SW 1271 (cell line): ENCODE measurements at places on chromosomes 5 and 9.

DNA sequence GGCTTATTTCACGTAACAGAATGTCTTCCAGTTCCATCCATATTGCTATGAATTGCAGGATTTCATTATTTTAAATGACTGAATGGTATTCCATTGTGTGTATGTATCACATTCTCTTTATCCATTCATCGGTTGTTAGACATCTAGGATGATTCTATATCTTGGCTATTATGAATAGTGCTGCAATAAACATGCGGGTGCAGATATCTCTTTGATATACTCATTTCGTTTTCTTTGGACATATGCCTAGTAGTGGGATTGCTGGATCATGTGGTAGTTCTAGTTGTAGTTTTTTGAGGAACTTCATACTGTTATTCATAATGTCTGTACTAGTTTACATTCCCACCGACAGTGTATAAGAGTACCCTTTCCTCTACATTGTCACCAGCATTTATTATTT is 460.5 kb downstream of the MAN2A1 start:
- DNase-seq, result no peak

DNA sequence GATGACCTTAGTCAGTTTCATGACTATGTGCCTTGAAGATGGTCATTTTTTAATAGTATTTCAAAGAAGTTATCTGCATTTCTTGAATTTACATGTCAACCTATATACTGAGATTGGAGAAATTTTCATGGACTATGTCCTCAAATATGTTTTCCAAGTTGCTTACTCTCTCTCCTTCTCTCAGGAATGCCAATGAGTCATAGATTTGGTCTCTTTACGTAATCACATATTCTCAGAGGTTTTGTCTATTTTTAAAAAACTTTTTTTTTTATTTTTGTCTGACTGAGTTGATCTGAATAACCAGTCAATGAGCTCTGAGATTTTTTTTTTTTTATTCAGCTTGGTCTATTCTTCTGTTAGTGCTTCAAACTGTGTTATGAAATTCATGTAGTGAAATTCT is 374.7 kb upstream of the GRIN3A start:
- DNase-seq, result no peak

DNA sequence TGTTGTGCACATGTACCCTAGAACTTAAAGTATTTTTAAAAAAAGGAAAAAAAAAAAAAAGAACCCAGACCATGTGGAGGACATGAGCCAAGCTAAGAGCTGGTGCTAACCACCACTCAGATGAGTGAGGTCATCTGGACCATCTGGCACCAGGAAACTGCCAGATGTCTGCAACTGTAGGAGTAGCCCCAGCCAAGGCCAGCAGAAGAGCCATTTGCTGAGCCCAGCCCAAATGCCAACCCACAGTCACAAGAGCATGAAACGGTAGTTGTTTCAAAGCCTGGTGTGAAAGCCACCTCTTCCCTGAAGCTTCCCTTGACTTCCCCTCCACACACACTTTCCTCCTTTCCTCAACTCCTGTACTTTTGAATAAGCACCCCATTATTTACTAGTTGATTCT is 69.2 kb upstream of the FCN1 start:
- no peak for DNase-seq

DNA sequence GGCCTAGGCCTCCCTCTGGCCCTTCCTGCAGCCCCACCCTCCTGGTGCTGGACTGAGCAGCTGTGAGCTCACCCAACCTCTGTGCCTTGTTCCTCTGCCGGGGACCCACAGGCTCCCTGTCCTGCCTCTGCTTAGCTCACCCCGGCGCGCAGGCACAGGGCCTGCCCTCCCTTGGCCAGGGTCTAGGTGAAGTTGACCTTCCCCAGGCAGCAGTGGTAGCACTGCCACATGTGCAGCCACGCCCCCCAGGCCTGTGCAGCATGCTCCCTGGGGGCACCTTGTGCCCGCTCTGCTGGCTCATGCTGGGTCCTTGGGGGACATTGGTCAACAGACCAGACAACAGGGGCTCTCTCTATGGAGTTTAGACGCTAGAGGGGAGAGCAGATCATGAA is 18.1 kb downstream of the TRIP13 start:
- DNase-seq, result no peak

GRCh38 chr5:167389537-167389936 is 901.9 kb upstream of the WWC1 start:
- no peak for DNase-seq

- no peak for DNase-seq
Measured at GRCh38 chr5:149215478-149216090, 56.1 kb upstream of the AFAP1L1 start.

DNA sequence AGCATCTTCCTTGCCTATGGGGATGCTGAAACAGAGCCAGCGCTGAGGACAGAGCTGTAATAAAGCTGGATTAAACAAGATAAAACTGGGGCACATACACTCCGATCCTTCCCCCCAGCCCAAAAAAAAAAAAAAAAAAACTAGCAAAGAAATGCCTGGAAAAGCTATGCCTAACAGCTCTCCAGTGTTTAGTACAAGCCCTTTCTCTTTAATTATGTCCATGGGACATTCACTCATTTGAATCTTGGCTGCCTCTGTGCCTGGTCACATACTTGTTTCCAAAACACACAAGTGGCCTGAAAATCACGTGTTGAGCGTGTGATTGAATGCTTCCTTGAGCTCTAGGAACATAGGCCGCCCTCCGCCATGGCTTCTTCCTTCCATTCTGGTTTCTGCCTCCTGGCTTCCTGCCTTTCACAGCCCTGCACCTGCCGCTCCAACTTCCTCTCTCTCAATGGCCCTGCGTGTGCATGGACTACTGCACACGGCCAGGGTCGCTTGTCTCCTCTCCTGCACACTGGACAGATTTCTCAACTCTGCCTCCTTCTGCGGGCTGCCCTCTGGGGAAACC is 111.0 kb upstream of the RETREG1 start:
- no peak for DNase-seq

GRCh38 chr9:34715639-34716215 is 5.8 kb upstream of the CCL21 start:
- no peak for DNase-seq

- DNase-seq, result no peak
Measured at GRCh38 chr9:70935856-70936255, 185.6 kb downstream of the TRPM3 start.

- DNase-seq, result no peak
Measured at GRCh38 chr5:119382169-119382568, 26.4 kb downstream of the TNFAIP8 start.

- DNase-seq, result peak; percentile 20
Measured at GRCh38 chr5:15285901-15286583, 213.9 kb upstream of the FBXL7 start.

- DNase-seq, result no peak
Measured at GRCh38 chr5:112064956-112065355, 308.0 kb upstream of the NREP start.

- no peak for DNase-seq
Measured at GRCh38 chr5:137234973-137235943, 263.9 kb downstream of the SPOCK1 start.

GRCh38 chr5:14326035-14326903 is 183.1 kb downstream of the TRIO start:
- no peak for DNase-seq

DNA sequence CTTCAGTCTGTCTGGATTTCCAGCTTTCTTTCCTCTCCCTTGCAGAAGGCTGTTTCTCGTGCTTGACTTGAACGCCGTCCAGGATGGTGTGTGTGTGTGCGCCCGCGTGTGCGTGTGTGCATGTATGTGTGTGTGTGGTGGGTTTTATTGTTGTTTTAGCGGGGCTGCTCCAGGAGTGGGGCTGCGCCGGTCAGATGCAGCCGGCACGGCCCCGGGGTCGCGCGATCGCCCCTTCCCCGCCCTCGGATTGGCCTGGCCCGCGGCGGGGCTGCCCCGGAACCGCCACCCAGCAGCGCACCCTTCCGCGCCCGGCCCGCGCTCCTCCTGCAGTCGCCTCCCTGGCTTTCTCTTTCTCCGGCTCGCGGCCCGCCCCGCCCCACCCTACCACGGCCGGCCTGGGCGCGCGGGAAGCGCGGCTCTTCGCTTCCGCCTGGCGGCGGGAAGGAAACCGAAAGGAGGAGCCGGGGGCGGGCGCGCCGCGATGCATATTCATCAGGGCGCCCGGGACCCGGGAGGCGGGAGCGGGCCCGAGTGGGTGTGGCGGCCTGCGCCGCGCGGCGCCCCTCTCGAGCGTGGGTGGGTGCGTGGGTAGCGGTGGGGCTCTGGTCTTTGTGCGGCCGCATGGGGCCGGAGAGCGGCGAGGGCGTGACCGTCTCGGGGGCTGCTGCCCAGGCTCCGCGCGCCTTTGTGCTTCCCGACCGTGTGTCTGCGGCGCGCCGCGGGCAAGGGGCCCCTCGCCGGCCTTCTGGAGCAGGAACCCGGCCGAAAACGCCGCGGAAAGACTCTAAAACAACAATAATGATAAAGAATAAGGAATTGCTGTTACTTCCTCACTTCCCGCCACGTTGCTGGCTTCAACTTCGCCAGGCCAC is 8.5 kb upstream of the NFIB start:
- DNase-seq, result peak; percentile 33

DNA sequence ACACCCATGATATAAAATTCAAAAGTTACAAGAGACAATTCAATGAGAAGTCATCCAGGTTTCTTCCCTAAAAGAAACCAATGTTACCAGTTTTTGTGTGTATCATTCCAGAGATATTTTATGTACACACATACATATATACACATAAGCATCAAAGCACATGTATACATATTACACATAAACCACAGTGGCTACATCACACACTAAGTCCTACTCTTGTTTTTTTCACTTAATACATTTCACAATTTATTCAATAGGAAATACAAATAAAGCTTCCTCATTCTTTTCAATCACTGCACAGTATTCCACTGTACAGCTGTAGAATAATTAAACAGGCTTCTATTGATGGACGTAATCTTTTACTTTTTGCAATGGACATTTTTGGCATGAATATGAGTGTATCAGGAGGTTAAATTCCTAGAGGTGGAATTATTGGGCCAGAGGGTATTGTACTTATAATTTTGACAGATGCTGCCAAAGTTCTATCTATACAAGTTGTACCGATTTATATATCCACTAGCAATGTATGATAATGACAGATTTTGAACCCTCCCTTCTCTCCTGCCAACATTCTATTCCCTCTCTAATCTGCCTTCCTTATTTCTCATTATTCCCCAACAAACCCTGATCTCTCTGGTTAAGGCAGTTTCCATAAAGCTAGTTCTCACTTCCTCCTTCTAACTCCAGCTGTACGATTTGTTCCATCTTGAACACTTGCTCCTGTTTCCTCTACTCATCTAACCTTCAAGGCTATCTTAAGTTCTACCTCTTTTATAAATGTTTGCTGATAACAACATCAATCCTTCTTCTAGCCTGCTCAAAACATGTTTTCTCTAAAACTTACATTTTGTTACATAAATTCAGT is 35.2 kb downstream of the MRPS27 start:
- DNase-seq, result no peak

DNA sequence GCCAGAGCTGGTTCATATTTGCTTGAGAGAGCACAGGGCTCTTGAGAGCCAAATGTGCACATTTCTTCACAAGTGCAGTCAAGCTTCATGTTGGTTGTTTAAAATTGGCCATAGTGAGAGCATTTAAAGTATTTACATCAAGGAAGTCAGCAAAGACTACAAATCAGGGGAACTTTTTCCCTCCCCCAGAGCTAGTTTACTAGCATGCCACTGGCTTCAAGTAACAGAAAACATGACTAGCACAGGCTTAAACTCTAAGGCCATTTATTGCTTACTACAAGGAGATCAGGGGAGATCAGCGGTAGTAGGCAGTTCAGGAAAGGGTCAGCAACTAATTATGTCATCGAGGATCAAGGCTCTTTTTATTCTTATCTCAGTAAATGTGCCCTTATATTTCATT is 11.0 kb upstream of the CCDC171 start:
- no peak for DNase-seq

DNA sequence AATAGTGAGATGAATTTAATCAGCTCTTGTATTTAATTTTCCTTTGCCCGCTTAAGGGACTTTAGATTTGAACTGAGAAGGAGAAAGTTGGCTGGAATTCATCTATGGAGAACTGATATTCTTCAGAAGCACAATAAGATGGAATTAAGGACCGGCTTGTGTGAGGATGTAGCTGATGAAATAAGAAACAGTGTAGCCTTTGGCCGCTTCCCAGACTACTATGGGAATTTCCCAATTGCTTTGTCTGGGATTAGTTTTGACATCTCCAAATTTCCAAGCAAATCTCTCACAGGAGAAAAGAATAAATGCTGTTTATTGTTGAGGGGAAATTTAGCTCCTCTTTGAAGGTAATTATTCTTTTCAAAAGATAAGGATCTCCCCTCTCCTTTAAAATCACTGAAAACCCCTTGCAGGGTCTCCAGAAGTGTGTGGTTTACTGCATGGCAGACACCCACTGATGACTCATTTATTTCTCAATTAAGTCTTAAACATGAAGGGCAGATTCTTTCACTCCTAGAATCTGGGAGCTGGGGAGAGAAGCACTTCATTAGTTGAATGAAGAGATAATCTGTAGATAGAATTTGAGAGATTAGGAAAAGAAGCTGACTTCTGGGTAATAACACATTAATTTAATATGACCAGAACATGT is 606.5 kb upstream of the ADAMTS16 start:
- DNase-seq, result no peak

DNA sequence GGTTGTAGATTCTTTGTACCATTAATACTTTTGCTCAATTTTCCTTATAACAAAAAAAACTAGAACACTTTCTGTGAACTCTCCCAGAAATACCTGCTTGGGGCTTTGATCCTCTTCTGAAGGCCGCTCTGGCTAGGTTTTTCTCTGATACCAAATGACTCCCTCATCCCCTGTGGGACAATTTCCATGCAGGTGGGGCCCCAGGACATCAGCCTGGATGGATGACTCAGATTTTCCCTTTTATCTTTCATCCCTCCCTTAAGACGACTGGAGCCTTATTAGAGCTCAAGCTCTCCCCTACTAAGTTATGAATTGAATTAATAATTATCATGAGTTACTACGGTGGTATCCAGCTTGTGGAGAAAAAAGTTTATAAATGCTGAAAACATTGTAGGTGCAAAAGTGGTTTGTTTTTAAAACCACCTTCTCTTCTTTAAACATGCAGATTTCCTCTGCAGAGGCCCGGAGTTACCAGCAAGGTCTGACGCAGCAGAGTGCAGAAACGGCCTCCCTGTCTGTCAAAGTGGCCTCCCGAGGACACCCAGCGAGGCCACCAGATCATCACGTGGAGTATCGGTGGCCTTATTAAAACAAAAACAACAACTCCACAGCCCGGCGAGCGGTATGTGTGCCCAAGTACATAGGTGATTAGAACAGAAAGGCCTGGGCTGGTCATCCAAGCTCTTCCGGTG is 50.8 kb upstream of the IRX4 start:
- DNase-seq, result no peak

GRCh38 chr9:89367726-89368437 is 49.6 kb downstream of the SECISBP2 start:
- DNase-seq, result no peak

- no peak for DNase-seq
Measured at GRCh38 chr5:149939546-149939945, 5.0 kb downstream of the PDE6A start.
